Activated CD4-positive, alpha-beta T cell treated with anti-CD3 and anti-CD28 coated beads for 4 hours (primary cell): ENCODE measurements at places on chromosomes 16 and 17.

GRCh38 chr16:86118467-86119307 is 219.7 kb downstream of the IRF8 start:
- no peak for DNase-seq

- no peak for DNase-seq
Observed at GRCh38 chr17:57899822-57900221, 50.0 kb upstream of the MRPS23 start.

DNA sequence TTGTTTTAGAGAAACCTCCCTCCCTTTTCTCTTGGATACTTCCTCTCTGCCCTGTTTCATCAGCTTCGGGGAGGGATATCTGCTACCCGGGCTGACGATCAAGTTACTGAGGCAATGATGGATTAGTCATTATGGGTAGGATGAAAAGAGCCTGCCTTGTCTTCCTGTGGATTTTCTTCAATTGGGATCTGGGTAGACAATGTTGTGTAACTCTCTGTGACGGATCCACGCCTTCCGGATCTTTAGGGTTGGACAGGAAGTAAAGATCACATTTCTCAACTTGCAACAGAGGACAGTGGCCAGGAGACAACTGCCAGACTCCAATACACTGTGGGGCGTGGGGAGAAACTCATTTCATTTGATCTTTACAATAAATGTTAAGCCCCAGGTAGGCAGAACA is 11.3 kb upstream of the CHST6 start:
- no peak for DNase-seq

GRCh38 chr17:17667947-17668346 is 13.3 kb upstream of the RAI1 start:
- no peak for DNase-seq

GRCh38 chr17:68379692-68380677 is 77.3 kb downstream of the WIPI1 start:
- no peak for DNase-seq

GRCh38 chr17:60158751-60159478 is 9.1 kb downstream of the CA4 start:
- no peak for DNase-seq

- no peak for DNase-seq
Observed at GRCh38 chr17:39014044-39014794, 47.0 kb upstream of the FBXO47 start.

DNA sequence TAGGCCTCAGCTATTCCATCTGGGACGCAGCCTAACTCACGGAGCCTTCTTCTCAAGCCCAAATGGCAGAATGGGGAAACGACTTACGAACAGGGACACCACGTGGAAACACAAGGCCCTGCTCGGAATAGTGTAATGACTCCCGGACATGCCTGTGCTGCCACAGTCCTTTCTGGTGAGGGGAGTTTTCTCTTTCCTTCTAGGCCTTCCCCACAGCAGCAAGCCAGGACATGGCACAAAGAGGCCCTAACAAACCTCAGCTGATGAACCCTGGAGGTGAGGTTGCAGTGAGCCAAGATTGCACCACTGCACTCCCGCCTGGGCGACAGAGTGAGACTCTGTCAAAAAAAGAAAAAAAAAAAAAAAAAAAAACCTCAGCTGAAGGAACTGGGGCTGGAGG is 15.3 kb downstream of the ZBTB4 start:
- DNase-seq, result no peak

GRCh38 chr16:5206331-5206990 is 108.9 kb upstream of the EEF2KMT start:
- no peak for DNase-seq

DNA sequence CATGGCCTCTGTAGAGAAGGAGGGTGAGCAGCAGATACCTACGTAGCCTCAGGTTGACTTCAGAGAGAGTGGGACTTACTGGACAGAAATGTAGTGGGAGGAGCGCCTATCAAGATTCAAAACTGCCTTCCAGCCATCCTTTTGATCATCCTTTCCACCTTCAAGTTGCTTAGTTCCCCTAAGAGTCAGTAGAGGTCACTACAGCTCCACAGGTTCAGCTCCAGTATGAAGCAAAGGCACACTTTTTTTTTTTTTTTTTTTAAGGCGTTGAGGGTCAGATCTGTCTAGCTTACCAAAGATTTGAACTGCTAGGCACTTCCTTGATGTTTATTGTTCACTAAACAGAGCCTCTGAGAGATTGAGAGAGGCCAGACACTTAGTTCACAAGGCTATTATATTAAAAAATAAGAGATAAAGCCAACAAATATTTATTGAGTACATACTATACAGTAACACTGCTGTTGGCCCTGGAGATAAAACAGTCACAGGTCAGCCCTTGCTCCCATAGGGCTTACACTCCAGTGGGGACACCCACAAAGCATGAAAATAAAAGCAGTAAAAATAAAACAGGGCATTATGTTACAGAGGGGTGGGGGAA is 3.1 kb downstream of the RNF227 start:
- DNase-seq, result peak; percentile 45

DNA sequence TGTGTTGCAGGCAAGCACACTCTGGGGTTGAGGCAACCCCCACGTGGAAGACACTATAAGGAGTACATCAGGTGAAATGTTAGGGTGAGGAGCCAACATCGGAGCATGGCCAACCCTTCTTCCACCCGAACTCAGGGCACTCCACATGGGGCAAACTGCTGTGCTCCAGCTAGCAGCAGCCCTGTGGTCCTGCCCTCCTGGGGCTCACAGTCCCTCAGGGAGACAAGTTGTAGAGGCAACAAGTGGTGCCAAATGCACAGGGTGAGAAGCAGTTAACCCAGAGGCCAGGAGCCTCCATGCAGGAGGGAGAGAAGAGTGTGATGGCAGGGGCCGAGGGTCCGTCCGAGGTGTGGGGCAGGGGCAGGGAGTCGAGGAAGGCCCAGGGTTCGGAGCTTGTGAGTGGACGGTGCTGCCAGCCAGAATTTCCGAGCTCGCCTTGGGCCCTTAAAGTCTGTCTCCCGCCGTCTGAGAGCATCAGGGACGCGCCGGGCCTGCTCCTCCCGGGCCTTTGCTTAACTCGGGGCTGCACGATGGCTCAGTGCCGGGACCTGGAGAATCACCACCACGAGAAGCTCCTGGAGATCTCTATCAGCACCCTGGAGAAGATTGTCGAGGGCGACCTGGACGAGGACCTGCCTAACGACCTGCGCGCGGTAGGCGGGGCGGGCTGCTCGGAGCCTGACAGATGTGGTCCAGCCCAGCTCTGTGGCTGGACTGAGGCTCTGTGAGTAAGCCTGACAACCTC is 32.3 kb downstream of the ATPAF2 start:
- no peak for DNase-seq

- DNase-seq, result peak; percentile 47
Observed at GRCh38 chr16:28977703-28978662, 3.4 kb downstream of the SPNS1 start.

- DNase-seq, result no peak
Observed at GRCh38 chr17:14038206-14038605, 31.1 kb upstream of the COX10 start.

GRCh38 chr16:56399486-56399885 is 25.9 kb downstream of the AMFR start:
- no peak for DNase-seq

DNA sequence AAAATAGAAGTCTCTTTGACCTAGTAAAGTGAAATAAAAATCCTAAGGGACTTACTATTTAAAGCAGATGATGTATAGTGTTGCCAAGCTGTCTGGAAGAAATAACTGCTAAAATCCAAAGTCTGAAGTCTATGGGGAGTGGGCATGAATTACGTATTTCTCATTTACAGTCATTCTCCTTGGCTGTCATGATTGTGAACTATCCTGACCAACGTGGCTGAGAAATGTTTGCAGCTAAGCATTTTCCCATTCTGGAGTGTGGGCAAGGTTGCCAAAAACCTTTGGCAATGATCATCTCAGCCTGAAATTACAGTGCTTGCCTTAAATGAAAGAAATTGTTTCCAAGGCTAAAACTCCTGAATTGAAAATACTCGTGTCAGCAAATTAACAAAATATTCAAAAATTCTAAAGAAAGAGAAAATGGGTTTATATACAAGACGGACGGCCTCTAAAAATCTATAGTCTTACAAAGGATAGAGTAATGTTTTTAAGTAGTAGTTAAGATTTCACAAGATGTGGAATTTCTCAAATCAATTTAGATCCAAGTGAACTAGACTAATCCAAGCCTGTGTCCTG is 77.0 kb downstream of the CACNG1 start:
- no peak for DNase-seq

- no peak for DNase-seq
Observed at GRCh38 chr17:72465191-72466024, 344.6 kb downstream of the SOX9 start.

- DNase-seq, result no peak
Observed at GRCh38 chr17:79612468-79613194, 1.8 kb upstream of the RBFOX3 start.

- DNase-seq, result no peak
Observed at GRCh38 chr16:7303660-7304200, 28.9 kb upstream of the RBFOX1 start.

- DNase-seq, result no peak
Observed at GRCh38 chr17:27535178-27535928, 79.1 kb downstream of the KSR1 start.

DNA sequence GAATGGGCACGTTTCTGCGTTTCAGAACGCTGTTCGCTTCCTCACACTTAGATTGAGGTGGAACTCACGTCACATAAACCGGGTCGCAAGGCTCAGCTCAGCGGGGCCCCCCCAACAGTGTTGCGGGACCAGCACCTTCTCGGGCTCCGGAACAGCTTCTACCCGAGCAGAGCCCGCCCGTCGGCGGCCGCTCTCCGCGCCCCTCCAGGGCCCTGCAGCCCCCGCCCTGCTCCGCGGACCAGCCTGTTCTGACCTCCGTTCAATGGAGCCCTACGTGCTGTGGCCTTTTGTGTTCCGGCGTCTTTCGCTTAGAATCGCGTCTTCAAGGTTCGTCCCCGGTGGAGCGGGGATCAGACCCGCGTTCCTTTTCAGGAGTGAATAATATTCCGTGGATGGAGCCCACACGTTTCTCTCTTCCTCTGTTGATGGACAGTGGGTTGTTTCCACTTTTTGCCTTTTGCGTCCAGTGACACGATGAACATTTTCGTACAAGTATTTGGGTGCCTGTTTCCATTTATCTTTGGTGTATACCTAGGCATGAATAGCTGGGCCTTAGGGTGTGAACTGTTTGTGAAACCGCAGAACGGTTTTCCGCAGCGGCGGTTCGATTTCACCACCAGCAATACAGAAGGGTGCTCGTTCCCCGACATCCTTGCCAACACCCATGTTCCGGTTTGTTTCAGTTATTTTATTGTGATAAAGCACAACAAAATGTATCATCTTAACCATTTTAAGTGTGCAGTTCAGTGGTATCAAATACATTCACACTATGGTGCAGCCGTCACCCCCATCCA is 2.3 kb upstream of the SLC22A31 start:
- DNase-seq, result no peak

GRCh38 chr17:57916925-57917858 is 38.0 kb downstream of the CUEDC1 start:
- DNase-seq, result peak; percentile 23

DNA sequence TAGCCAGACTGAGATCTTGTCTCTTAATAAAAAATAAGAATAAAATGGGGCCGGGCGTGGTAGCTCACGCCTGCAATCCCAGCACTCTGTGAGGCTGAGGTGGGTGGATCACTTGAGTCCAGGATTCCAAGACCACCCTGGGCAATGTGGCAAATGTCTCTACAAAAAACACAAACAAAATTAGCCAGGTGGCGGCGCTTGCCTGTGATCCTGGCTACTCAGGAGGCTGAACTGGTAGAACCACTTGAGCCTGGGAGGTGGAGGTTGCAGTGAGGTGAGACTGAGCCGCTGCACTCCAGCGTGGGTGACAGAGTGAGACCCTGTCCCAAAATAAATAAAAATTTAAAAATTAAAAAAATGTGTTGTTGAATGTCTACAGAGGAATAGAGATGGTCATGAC is 2.9 kb upstream of the DEF8 start:
- no peak for DNase-seq

- no peak for DNase-seq
Observed at GRCh38 chr16:51147776-51148677, 3.0 kb downstream of the SALL1 start.

- DNase-seq, result no peak
Observed at GRCh38 chr16:3023415-3023668, 400 bp downstream of the HCFC1R1 start.

- no peak for DNase-seq
Observed at GRCh38 chr16:7508656-7509055, 176.0 kb downstream of the RBFOX1 start.

DNA sequence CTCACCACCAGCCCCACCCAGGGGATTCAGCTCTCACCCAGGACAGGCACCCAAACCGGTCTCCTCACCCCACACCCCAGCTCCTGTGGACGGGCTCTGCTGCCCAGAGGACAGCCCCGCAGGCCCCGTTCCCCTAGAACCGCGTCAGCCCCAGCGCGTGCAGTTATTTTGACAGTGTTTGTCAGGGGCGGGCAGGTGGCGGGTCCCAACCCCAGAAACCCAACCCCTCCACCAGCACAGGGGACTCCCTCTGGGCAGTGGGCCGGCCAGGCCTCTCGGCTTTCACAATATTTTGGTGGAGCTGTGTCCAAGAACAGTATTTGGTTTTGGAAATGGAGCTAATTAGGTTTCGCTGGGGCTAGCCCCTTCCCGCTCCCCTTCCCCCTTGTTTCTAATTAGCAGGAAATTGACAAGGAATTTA is 44.8 kb downstream of the BAHCC1 start:
- DNase-seq, result no peak

- peak; percentile 28 for DNase-seq
Observed at GRCh38 chr17:61411261-61412142, 11.9 kb downstream of the TBX2 start.

DNA sequence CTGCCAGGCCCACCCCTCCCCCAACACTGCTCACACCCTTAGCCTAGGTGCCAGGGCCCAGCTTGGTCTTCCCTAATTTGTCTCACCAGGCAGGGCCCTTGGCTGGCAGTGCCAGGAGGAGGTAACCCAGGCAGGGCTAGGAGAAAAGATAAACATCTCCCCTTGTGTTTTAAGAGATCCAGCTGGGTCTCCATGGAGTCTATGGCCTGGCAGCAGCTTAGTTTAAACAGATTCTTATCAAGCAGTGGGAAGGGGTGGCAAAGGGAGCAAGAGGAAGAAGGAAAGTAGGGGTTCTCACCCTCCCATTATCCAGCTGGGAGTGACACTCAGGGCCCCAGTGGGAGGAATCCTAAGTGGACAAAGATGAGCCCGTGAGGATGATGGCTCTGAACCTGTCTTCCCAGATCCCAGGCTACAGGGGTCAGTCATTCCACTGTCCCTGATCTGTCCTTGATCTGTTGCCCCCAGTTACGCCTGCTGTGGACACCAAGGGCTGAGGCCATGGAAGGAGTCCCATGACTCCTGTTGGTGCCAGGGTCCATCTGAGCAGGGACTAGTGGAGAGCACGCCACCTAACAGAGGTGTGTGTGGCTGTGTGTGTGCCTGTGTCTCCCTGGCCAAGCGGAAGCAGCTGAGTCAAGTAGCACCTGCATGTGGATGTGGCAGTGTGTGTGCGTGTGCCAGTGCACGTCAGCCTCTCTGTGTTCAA is 47.4 kb upstream of the MEIOC start:
- no peak for DNase-seq

GRCh38 chr17:8073627-8074484 is 13.7 kb downstream of the ALOX12B start:
- peak; percentile 88 for DNase-seq

GRCh38 chr16:82788919-82789318 is 162.2 kb downstream of the CDH13 start:
- DNase-seq, result no peak

GRCh38 chr17:73536700-73537605 is 107.3 kb downstream of the SDK2 start:
- no peak for DNase-seq

- DNase-seq, result no peak
Observed at GRCh38 chr17:78876094-78876597, 26.9 kb downstream of the CEP295NL start.

GRCh38 chr17:37315601-37316000 is 60.2 kb upstream of the C17orf78 start:
- DNase-seq, result no peak
